ENCODE measurements at places on chromosomes 2 and 18.

GRCh38 chr2:238433300-238433915, 6.7 kb downstream of the ASB1 start:
- no peak for DNase-seq

DNA sequence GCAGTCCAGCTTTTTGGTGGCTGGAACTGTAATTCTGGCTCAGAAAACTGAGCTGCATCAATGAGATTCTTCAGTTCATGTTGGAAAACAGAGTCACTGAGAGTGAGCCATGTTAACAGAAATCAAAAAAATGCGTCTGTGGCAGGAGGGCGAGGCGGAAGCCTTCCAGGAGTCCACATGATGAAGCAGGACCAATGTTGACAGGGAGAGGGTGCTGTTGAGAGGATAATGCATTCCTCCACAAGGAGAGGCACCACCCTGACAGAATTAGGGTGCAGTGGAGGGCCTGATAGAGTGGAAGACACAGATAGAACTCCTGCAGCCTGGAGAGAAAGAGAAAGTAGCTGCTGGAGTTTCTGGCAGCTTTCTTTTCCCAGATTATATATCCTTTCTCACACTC, 111.5 kb downstream of the MGAT5 start:
- DNase-seq = no peak

- no peak for DNase-seq
Observed at GRCh38 chr18:60246606-60247005, 126.0 kb downstream of the MC4R start.

GRCh38 chr2:104703669-104704068, 150.2 kb upstream of the POU3F3 start:
- DNase-seq = no peak

GRCh38 chr2:72924353-72925240, 7.3 kb downstream of the EMX1 start:
- no peak for DNase-seq

GRCh38 chr2:16137080-16137755, 196.9 kb downstream of the MYCN start:
- DNase-seq = no peak

- no peak for DNase-seq
Observed at GRCh38 chr2:237403024-237403882, 10.7 kb downstream of the COL6A3 start.

DNA sequence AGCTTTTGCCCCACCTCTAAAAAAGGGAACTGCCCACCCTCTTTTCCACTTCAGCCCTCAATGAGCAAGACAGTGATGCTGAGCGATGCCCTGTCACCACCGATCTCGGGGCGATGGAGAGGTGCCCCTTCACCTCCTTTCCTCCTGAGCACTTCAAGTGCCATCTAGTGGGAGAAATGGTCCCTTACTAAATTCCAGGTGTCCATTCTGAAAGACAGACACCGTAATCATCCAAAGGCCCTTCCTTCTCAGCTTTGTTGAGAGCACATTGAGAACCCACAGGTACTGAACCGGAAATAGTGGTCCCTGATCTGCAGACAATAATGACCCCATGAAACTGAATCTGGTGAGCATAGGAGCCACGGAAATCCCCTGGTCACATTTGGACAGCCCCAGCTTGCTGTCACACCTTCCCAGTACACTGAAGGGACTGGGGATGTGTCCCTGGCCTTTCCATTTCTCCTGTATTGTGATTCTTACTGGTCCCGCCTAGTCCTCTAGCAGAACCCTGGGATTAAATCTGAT, 38.5 kb downstream of the KCTD18 start:
- DNase-seq = no peak

- DNase-seq = no peak
Observed at GRCh38 chr2:173058097-173058496, 17.5 kb upstream of the MAP3K20 start.

GRCh38 chr18:75538727-75539126, 111.2 kb upstream of the SMIM21 start:
- DNase-seq = no peak

DNA sequence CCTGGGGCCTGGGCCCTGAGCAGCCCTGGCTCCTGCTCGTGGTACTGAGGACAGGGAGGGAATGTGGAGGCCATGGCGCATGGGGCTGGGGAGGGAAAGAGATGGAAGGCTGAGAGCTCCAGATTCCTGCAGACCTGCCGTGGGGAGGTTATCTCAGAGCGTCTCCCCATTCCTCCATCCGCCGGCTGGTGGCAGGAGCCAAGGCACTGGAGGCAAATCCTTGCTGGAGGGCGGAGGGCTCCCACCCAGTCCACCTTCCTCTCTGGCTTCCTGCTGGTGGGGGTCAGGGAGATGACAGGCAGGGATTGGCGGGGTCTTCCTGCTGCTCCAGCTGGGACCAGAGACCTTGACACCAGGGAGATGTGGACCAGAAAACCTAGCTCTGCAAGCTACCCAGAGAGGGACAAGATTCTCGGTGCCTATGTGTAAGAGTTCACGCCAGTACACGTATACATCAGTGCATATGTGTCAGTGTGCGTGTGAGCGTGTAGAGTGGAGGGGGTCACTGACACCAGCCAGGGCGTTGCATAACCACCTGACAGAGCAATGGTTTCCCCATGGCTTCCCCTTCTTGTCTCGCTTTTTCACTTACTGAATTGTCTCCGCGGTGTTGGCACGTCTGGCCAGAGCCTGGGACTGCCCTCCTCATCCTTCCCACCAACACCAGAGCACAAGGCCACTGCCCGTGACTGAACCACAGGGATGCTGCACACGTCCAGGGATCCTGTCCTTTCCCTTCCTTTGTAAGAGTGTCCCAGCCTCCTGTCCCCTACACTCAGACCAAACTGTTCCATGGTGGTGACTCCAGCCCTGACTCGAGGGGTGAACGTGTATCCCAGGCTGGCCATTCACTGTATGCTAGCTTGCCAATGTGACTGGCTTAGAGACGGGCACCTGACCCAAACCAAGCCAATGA, 15.8 kb upstream of the SEMA4C start:
- DNase-seq = no peak

- no peak for DNase-seq
Observed at GRCh38 chr2:203960811-203961210, 24.2 kb downstream of the ICOS start.

DNA sequence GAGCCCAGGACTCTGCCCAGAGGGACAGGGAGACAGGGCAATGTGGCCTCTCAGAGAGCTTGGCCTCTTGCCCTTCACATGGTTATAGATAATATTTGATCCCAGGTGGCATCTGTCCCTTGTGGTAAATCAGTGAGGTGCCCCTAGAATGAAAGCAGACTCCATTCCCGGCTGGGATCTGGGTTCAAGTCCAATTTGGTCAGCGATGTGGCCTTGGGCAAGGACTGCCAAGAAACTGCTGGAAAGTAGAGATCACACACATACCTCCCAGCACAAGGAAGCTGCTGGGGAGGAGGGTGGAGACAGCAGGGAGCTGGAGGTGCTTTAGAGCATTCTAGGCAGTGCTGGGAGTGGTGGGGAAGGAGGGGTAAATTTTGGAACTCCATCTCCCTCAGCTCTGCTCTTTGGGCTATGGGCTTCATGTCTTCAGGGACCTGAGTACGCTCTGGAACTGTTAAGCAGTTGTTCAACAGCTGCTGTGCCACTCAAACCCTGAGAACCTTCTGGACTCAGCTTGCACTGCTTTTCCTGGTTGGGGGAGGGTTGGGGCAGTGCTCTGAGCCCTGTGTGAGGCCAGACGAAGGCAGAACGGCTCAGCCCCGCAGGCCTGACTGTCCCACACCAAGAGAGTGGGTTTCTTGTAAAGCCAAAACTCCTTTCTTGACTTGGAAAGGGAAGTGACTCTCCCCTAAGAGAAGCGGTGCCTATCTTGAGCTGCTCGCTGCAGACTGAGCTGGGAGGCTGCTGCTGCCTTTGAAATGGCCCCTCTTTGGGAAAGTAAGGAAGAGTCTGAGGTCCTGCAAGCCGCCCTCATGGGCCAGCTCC, 23.0 kb downstream of the INPP5D start:
- no peak for DNase-seq

GRCh38 chr2:208479342-208479741, 72.8 kb downstream of the PTH2R start:
- no peak for DNase-seq

- DNase-seq = no peak
Observed at GRCh38 chr2:85235281-85235680, 92.5 kb downstream of the TGOLN2 start.

GRCh38 chr2:240183875-240184590, 43.6 kb upstream of the OTOS start:
- DNase-seq = no peak

GRCh38 chr2:104871972-104872865, 18.3 kb downstream of the POU3F3 start:
- no peak for DNase-seq

- no peak for DNase-seq
Observed at GRCh38 chr2:27445155-27445554, 3.0 kb downstream of the KRTCAP3 start.

- DNase-seq = no peak
Observed at GRCh38 chr18:27652480-27653121, 467.5 kb upstream of the CHST9 start.

GRCh38 chr2:32755666-32756065, 127.8 kb downstream of the TTC27 start:
- no peak for DNase-seq

GRCh38 chr2:217800433-217801114, 202.2 kb downstream of the TNS1 start:
- no peak for DNase-seq

GRCh38 chr2:10507106-10507505, 59.0 kb upstream of the ODC1 start:
- DNase-seq = no peak

DNA sequence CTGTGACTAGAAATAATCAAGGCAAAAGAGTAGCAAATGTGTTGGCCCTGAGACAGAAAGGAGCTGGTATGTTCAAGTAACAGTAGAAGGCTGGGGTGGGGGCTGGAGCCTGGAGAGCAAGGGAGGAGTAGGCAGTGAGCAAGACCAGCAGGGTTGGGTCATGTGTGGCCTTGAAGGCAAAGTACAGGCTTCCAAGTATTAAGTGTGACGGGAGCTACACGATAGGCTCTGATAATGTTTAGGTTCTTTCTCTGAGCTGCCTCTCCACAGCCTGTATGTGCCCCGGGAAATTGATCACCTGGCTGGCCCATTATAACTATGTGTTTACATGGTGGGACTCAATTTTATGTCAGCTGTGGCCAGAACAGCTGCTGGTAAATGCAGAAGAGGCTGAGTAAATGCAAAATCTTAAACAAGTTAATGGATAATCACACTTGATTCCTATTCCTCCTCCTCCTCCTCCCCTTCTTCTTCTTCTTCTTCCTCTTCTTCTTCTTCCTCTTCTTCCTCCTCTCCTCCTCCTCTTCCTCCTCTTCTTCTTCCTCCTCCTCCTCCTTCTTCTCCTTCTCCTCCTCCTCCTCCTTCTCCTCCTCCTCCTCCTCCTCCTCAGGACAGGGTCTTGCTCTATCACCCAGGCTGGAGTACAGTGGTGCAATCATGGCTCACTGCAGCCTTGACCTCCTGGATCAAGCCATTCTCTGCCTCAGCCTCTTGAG, 9.3 kb downstream of the IL1F10 start:
- no peak for DNase-seq

- DNase-seq = no peak
Observed at GRCh38 chr18:49061239-49061990, 110.7 kb upstream of the SMAD7 start.

DNA sequence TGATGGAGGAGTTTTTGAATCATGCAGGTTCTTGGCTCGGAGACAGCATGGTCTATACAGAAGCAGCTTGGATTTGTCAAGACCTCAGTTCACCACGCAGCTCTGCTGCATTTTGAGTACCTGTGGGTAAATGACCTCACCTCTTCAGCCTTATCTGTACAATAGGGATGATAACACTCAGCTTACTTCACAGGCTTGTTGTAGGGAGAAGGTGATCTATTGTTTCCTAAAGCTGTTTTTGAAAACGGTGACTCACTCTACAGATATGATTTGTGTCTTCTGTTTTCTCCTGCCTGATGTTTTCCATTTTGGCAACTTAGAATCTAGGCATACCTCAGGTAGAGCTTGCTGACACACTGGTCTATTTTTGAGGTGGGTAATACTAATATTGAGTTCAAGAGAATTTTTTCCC, 80.3 kb downstream of the FMNL2 start:
- no peak for DNase-seq

- DNase-seq = no peak
Observed at GRCh38 chr2:193462411-193462810, 1267.7 kb upstream of the TMEFF2 start.

- DNase-seq = no peak
Observed at GRCh38 chr18:37316468-37316867, 249.1 kb downstream of the CELF4 start.

GRCh38 chr2:3290655-3291054, 87.0 kb downstream of the EIPR1 start:
- DNase-seq = no peak

GRCh38 chr2:178870703-178871102, 63.5 kb upstream of the TTN start:
- no peak for DNase-seq

DNA sequence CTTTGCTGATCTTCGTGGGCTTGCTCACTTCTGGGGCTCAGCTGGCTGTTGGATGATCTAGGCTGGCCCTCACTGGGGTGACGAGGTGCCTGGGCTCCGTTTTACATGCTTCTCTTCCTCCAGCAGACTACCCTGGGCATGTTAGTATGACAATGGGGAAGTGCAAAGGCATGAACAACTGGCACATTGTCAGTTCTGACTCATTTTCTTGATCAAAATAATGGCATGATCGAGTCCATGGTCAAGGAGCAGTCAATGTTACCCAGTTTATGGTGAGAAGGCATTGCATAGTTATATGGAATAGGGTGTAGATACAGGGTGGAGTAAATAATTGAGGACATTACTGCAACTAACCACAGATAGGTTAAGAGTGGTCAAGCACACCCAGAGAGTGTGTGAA, 10.0 kb upstream of the UPP2 start:
- DNase-seq = no peak

DNA sequence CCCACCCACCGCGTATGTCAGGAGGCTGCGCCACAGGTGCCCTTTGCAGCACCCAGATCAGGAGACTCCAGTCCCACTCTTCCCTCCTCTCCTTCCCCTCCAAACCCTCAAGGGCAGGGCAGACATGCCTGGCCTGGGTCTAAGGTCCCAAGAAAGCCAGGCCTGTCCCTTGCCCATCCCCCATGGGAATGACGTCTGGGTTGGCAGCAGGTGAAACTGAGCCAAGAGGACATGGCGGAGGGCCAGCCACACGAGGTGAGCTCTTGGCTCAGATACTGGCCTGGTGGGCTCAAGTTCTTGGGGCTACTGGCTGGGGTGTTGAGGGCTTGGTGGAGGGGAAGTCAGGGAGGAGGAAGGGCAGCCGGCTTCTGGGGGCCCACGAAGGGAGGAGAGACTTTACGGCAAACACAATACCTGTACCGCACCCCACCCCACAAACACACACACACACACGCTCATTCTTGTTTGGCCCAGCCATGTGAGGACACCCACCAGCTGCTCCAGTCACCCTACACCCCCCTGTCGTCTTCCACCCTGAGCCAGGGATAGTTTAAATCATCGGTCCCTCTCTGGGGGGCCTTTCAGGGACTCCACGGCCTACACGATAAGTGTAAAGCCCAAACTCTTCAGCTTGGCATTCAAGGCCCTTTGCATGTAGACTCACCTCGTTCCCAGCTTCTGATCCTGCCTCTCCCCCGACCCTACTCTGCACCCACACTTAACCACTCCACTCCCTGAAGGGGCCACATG, 24.1 kb upstream of the TNS1 start:
- no peak for DNase-seq

- DNase-seq = no peak
Observed at GRCh38 chr2:9364373-9364772, 59.0 kb downstream of the ITGB1BP1 start.
